Mesendoderm (in vitro differentiated cells): ENCODE measurements at places on chromosomes 11 and 22.

GRCh38 chr11:33052231-33052630 is 12.9 kb downstream of the TCP11L1 start:
- no peak overlapping the region for H3K4me3 ChIP-seq
- H3K27ac ChIP-seq: no peak overlapping the region
- H3K27me3 ChIP-seq: no peaks in the 10 kb centered on the region
- no peaks in the 10 kb centered on the region for H3K36me3 ChIP-seq

GRCh38 chr11:116638463-116638862 is 134.3 kb downstream of the BUD13 start:
- H3K27ac ChIP-seq: no peak overlapping the region
- no peaks in the 10 kb centered on the region for H3K36me3 ChIP-seq
- no peaks in the 10 kb centered on the region for H3K27me3 ChIP-seq
- H3K4me1 ChIP-seq: no peaks in the 10 kb centered on the region
- DNase-seq: no peak

DNA sequence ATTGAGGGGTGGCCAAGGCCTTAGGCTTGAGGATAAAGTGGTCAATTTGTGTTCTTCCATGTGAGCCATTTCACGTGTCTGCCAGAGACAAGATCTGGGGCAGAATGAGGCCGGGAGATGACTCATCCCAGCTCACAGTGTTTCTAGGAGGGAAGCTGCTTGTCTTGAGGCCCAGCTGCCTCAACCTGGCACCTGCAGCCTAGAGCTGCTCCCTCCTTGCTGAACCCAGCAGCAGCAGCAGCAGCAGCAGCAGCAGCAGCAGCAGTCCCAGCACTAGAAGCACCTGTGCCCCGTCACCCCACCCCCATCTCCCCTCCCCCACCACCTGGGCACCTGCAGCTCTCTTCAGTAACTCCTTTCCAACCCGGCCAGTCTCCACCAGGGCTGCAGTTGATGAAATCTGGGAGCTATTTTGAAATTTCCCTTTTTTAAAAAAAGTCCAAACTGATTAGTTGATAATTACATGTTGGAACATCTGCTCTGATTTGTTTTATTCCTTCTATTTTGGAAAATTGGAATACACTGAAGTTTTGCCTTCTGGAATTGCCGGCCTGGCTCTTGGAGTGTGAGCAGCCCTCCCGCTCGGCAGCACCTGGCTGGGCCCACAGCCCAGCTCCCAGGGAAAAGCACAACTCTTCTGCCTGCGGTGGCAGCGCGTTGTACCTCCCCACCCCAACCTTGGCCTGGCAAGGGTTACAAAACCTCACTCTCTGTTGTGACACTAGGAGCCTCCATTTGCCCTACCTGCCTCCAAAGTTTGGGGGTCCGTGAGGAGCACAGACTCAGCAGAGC is 143.5 kb downstream of the NXPE2 start:
- H3K27me3 ChIP-seq: no peaks in the 10 kb centered on the region
- DNase-seq: peak; percentile 64
- H3K4me1 ChIP-seq: no peaks in the 10 kb centered on the region
- no peak overlapping the region for H3K27ac ChIP-seq

- H3K4me3 ChIP-seq: peak overlapping the region; percentile 97
- H3K27ac ChIP-seq: no peak overlapping the region
- no peaks in the 10 kb centered on the region for H3K27me3 ChIP-seq
- H3K36me3 ChIP-seq: no peaks in the 10 kb centered on the region
- H3K4me1 ChIP-seq: no peaks in the 10 kb centered on the region
Measured at GRCh38 chr11:125902277-125902926, 604 bp downstream of the PUS3 start.

DNA sequence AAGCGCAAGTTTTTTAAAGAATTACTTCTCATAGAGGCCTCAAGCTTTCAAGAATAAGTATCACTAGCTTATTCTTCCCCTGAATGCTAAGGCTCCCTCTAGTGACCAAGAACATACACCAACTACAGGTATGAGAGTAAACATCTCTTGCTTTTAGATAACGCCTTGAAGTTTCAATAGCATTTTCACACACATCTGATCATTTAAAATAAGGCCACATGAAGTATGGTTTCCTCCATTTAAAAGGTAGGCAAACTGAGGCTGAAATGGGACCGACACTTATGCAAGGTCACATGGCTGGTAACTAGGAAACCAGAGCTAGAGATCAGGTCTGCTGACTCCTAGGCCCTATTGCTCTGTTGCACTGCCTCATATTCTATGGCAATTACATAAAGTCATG is 66.5 kb downstream of the CCDC34 start:
- H3K36me3 ChIP-seq: no peaks in the 10 kb centered on the region
- no peak overlapping the region for H3K27ac ChIP-seq
- no peaks in the 10 kb centered on the region for H3K4me1 ChIP-seq
- peak; percentile 74 for DNase-seq

DNA sequence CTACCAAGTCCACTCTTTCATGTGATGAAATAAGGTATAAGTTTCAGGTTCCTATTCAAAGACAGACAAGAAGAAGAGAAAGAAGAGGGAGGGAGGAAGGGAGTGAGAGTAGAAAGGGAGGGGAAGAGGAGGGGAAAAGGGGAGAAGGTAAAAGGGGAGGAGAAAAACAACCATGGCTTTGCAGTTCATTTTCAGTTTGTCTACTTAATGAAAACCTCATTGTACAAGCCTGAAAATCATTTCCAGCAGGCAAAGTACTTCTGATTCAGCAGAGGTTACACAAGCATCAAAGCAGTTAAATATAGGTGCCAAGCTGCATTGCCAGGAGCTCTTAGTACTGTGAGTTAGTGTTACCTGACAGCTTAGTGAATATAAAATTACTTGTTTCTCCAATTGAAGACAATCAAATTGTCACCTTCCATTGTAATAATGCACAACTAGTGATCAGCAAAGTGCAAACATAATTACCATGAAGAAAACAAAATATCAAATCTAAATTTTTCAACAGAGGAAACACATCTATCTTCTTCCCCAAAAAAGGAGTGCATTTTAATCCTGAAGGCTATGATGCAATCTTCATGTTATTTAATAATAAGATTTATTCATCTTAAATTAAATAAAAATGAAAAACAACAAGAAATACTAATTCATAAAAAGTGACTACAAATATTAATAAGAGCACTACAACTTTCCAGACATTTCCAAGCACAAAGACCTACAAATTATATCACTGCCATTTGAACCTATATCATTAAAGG is 8.2 kb downstream of the SOX6 start:
- DNase-seq: no peak
- no peak overlapping the region for H3K27ac ChIP-seq
- H3K4me3 ChIP-seq: no peak overlapping the region
- no peaks in the 10 kb centered on the region for H3K4me1 ChIP-seq

DNA sequence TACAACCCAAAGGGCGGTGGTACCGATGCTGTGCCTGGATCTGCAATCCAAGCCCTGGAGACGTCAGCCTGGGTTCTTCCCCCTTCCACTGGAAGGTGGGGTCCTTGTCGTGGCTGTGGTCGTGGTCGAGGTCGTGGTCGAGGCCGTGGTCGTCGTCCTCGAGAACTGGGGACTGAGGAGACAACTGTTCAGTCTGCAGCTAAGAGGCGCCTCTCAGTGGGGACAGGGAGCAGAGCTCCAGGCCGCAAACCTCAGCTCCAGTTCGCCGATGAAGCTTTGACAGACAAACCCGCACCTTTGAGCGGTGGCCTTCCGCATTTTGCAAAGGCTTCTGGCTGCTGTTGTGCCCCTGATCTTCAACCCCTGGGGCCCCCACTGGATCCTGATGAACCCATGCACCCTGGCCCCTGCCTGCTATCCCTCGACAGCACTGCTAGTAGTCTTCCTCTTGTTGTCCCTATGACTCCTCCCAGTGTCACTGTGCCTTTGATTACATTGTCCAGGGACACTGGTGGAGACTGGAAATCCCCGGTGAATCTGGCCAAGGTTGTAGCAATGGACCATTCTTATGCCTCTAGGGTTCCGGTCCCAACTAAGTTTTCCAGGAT is 1.5 kb downstream of the KDM4F start:
- no peaks in the 10 kb centered on the region for H3K4me1 ChIP-seq
- H3K4me3 ChIP-seq: no peak overlapping the region
- no peaks in the 10 kb centered on the region for H3K36me3 ChIP-seq
- no peak for DNase-seq

DNA sequence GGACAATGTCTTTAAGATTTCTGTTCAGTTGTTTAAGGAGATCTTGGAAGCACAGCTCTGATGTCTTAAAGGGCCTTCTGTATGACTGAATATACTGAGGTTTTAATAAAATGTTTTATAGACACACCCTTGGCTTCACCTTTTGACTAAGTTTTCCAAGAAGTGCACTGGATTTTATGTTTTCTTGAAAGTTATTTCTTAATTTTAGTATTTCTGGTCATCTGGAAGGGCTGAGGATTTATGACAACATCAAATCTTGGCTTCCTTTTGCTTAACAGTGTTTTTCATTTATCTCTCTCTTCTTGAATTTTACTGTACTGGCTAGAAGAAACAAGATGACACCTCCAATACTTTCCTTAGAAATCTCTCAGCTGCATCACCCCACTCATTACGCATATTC is 2423.4 kb downstream of the LRRC4C start:
- no peak overlapping the region for H3K27ac ChIP-seq
- H3K4me3 ChIP-seq: no peak overlapping the region
- no peaks in the 10 kb centered on the region for H3K27me3 ChIP-seq
- H3K36me3 ChIP-seq: no peaks in the 10 kb centered on the region
- no peaks in the 10 kb centered on the region for H3K4me1 ChIP-seq

- no peaks in the 10 kb centered on the region for H3K36me3 ChIP-seq
- peaks cover 2% of the 10 kb centered on the region for H3K27me3 ChIP-seq
- peak within 1 kb of the TSS; percentile 20 for H3K4me3 ChIP-seq
- peaks cover 5% of the 10 kb centered on the region for H3K4me1 ChIP-seq
- no peak within 1 kb of the TSS for H3K27ac ChIP-seq
Measured at GRCh38 chr11:86800076-86800959, at the start of gene PRSS23. Gene PRSS23, plus strand, starts transcription at chr11:86800542. Its CDS starts 7,102 bp downstream, at chr11:86807644.

- no peak overlapping the region for H3K27ac ChIP-seq
- no peaks in the 10 kb centered on the region for H3K4me1 ChIP-seq
- no peak for DNase-seq
- no peaks in the 10 kb centered on the region for H3K27me3 ChIP-seq
Measured at GRCh38 chr11:112186304-112186703, 11.0 kb downstream of the BCO2 start.

- no peaks in the 10 kb centered on the region for H3K36me3 ChIP-seq
- no peaks in the 10 kb centered on the region for H3K27me3 ChIP-seq
- H3K4me3 ChIP-seq: no peak overlapping the region
- no peak overlapping the region for H3K27ac ChIP-seq
- DNase-seq: peak; percentile 67
Measured at GRCh38 chr11:6531267-6531752, 34.2 kb downstream of the DNHD1 start.

DNA sequence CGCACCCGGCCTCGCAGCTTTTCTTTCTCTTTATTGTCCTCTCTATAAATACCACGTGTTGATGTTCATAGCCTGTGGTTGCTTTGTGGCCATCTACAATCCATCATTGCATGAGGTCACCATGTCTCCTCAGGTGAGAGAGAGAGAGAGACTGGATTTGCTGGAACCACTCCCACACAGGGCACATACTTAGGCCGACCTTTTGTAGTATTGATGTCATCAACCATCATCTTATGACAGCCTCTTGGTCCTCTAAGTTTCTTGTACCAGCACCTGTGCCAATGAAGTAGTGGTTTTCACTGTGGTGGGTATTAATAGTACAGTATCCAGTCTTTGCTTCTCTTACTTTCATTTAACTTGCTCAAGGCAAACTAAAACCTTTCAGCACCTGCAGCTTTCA is 22.8 kb upstream of the P2RY6 start:
- no peak overlapping the region for H3K4me3 ChIP-seq
- H3K36me3 ChIP-seq: no peaks in the 10 kb centered on the region
- no peaks in the 10 kb centered on the region for H3K4me1 ChIP-seq
- no peak for DNase-seq
- no peaks in the 10 kb centered on the region for H3K27me3 ChIP-seq

- no peaks in the 10 kb centered on the region for H3K4me1 ChIP-seq
- H3K27me3 ChIP-seq: no peaks in the 10 kb centered on the region
- H3K27ac ChIP-seq: no peak overlapping the region
- H3K36me3 ChIP-seq: peaks cover 2% of the 10 kb centered on the region
- H3K4me3 ChIP-seq: no peak overlapping the region
Measured at GRCh38 chr11:102399189-102399588, 52.2 kb downstream of the BIRC2 start.
